Kidney glomerular epithelial cell (primary cell): ENCODE measurements at places on chromosomes 1 and 21.

GRCh38 chr1:22702296-22703085 lies 8.1 kb upstream of the EPHB2 start:
- DNase-seq: no peak

- DNase-seq: no peak
These were observed 10.7 kb downstream of the PTPRU start for GRCh38 chr1:29247044-29247443.

DNA sequence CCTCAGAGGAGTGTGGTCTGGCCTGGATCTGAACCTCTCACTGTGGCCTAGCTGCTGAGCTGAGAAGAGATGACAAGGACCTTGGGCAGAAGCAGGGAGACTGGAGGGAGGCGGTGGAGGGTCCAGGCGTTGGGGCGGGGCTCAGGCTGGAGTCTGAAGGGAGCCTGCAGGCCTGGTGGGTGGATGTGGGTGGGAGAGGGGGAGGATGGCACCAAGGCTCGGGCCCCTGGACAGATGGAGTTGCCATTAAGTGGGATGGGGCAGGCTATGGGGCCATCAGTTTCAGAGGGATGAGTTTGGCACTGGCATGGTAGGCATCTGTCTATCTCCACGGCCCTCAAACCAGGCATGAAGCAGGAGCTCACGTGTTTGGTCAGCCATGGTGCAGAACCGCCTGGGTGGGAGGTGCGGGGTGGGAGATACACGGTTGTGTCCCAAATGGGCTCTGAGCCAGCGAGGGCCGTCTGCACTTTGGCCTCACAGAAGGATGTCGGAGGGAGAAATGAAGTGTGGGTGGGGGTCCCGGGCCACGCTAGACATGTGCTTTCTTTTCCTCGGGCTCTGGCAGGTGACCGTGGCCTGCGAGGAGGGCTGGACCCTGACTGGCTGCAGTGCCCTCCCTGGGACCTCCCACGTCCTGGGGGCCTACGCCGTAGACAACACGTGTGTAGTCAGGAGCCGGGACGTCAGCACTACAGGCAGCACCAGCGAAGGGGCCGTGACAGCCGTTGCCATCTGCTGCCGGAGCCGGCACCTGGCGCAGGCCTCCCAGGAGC lies 23.6 kb downstream of the PCSK9 start:
- no peak for DNase-seq

DNA sequence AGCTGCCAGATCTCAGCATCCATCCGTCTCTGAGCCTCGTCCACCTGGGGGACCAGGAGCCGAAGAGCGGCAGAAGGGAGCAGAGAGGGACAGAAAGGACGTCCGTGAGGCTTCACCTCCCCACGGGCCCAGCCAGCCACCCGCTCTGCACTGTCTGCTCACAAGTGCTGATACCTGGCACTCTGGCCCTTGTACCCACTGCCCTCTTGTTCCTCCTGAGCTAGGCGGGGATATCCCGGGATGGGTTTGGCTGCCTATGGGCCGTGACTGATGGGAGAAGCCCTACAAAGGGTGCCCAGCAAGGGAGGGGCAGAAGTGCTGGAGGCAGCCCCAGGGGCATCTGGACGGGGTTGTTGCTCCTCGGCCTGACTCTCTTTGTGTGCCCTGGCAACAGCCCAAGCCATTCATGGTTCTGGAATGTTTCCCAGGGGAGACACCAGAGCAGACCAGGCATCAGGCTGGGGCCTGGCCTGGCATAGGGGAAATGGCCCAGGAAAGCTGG lies 57.6 kb downstream of the LDLRAD2 start:
- peak; percentile 88 for DNase-seq

- peak; percentile 58 for DNase-seq
These were observed 2.5 kb downstream of the BACE2 start for GRCh38 chr21:41170442-41170841.

DNA sequence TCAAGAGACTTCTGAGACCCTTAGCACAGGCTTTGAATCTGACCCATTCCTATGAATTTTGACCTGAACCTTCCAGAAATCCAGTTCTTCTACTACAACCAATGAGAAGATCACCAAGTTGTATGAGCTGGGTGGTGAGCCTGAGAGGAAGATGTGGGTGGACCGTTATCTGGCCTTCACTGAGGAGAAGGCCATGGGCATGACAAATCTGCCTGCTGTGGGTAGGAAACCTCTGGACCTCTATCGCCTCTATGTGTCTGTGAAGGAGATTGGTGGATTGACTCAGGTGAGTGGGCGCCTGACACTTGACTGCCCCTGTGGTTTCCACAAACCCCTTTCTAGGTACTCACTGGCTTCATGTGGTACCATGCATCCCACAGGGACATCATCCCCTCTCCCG lies 20.0 kb upstream of the PIGV start:
- DNase-seq: no peak

DNA sequence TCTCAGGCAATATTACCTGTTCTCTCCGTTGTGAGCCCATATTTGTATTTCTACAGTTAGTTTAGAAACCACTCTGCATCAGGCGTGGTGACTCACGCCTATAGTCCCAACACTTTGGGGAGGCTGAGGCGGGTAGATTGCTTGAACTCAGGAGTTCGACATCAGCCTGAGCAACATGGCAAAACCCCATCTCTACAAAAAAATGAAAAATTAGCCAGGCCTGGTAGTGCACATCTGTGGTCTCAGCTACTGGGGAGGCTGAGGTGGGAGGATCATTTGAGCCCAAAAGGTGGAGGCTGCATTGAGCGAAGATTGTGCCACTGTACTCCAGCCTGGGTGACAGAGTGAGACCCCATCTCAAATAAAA lies 19.7 kb upstream of the ID3 start:
- DNase-seq: no peak

GRCh38 chr1:110502402-110503151 lies 16.4 kb downstream of the KCNA10 start:
- no peak for DNase-seq

GRCh38 chr1:186671136-186671825 lies 8.9 kb downstream of the PTGS2 start:
- DNase-seq: no peak

DNA sequence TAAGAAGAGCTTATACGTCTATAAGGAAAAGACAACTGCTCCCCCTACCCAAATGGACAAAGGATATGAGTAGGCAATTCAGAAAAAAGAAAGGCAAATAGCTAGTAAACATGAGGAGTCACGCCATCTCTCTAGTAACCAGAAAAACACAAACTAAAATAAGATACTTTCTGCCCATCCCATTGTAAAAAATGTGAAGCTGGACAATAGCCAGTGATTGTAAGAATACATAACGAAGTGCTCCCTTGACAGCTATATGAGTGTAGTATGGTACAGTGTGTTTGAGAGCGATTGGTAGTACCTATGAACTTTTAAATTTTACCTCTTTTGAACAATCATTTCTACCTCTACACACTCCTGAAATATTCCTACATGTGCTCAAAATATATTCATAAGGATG lies 7.5 kb upstream of the GJA8 start:
- no peak for DNase-seq

DNA sequence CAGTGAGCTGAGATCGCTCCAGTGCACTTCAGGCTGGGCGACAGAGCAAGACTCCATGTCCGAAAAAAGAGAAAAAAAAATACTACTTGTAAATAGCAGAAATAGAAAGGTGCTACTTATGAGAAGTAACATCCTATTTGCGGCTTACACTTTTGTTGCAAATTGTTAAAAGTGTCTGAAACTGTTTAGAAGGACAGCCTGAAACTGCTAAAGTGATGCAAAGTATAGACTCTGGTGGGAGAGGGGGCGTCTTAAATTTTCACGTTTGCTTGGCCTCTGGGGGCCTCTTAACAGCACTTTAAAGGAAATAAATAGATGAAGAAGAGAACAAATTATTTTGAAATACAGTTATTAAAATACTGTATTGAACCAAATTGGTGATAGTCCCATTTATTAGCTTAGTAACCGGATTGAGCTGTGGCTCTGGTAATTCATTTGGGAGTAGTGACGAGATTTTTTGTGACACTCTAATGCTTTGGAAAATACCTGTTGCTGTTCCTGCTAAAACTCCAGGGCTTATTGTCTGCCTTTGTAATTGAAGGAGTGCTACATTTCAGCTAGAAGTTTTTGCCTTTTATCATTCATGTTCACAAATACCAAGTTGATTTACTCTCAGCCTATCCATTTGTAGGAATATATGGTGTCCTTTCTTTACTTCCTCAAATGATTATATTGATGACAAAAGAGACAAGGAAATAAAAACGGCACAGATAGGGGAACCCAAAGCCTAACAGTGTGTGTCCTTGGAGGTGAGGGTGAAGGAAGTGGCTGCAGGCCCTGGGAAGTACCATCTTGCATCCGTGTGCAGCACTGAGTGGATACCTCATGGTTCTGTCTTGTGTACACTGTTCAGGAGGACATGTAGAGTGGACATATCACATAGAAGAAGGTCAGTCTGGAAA lies 6.2 kb downstream of the PKNOX1 start:
- no peak for DNase-seq

DNA sequence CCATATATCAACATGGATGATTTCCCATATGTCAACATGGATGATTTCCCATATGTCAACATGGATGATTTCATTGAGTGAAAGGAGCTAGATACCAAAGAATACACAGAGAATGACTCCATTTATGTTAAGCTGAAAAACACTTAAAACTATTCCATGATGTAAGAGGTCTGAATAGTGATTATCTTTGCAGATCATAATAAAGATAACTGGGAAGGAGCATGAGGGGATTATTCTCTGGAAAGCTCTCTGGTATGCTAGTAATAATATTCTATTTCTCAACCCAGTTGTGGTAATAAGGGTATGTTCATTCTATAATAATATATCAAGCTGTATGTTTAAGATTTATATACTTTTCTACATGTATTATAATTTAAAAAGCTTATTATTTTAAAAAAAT lies 14.1 kb downstream of the SYNJ1 start:
- no peak for DNase-seq

GRCh38 chr1:183466781-183467180 lies 5.5 kb upstream of the SMG7 start:
- no peak for DNase-seq

- no peak for DNase-seq
These were observed 8.8 kb downstream of the MATN1 start for GRCh38 chr1:30714536-30715090.

GRCh38 chr1:241336335-241336734 lies 20.7 kb downstream of the RGS7 start:
- peak; percentile 16 for DNase-seq

DNA sequence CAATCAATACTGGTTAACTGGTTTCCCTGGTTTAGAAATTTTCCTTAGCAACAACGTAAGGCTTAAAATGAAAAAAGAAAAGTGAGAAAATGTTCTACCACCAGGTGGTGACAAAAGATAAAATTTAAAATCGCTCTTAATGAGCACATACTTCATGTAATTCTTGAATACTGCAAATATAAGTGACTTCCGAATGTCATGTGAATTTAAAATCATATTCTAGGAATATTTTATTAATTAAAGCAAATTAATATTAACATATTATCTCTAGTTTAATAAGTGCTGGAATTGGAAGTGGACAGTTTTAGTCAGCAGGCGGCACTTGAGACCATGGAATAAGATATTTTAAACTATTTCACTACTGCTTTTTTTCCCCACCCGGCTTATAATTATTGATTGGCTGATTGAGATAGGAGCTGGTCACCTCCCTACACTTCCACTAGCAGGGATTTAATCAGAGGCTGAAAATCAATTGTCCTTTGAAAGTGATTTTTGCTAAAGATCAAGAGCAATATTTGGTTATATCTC lies 5.0 kb upstream of the ADAMTS1 start:
- peak; percentile 67 for DNase-seq

- DNase-seq: no peak
These were observed 118.6 kb downstream of the PRDM16 start for GRCh38 chr1:3187415-3188149.

DNA sequence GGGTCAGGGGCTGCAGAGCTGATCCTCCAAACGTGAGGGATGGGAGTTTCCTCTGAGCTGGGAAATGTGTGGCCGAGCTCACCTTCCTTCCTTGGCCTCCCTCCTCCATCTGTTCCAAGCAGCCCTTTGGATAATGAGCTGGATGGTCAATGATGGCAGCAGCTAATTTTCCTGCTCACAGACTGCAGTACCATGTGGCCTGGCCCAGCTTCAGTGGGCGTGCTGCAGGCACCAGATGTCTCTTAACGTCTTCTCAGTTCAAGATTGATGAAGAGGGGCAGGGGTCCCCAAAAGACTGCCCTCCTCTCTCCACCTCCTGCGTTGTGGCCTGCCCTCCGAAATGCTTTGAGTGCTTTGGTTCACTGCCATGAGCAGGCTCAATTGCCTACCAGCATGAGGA lies 86.0 kb downstream of the UBIAD1 start:
- DNase-seq: no peak

- no peak for DNase-seq
These were observed 6.0 kb downstream of the LAD1 start for GRCh38 chr1:201393076-201393475.

DNA sequence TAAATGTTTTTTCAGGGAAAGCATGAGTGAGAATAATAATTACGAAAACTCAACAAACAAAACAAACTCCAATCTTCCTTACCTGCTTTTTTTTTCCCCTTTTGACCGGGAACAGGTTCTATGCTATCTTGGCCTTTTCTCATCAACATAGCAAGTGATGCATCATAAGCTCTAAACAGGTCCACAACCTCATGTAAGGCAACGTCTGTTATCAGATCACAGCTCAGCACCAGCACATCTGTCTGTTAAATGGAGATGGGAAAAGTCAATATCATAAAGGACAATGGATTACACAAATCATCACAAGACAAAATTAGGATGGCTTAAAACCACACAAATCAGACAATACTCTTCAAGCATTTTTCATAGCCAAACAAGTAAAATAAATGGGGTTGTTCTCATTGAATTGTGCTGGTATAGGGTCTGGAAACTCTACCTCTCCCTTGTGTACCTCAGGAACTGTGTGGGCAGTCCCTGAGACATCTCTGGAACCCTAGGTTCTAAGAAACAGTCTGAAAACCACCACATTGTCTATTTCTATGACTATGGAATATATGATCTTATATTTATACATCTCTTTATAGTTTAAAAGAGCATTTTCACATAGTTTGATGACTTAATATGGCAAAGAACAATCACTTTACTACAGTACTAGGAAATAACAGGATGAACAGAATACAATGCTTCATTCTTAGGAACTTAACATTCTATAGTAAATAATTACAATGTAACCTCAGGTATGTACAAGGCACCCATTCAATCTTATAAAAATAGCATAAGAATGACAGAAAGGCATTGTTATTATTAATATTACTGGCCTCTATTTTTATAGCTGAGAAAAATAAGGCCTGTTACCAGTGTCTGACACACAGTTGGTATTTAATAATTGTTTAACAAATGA lies 44.7 kb downstream of the EIF2B3 start:
- DNase-seq: no peak

GRCh38 chr1:22920026-22920733 lies 52.5 kb downstream of the LACTBL1 start:
- DNase-seq: no peak

DNA sequence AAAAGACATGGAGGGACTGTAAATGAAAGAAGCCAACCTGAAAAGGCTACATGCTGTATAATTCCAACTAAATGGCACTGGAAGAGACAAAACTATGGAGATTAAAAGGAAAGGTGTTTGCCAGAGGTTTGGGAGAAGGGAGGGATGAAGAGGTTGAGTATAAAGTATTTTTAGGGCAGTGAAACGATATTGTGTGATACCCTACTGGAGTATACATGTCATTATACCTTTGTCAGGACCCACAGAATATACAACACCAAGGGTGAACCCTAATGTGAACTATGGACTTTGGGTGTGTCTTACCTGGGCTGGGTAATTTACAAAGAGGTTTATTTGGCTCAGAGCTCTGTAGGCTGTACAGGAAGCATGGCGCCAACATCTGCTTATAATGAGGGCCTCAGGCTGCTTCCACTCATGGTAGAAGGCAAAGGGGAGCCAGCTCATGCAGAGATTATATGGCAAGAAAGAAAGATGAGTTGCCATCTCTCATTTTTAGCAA lies 73.4 kb downstream of the CD2 start:
- no peak for DNase-seq
